ENCODE measurements at places on chromosomes 7 and 10. TPM values are rescaled to one million over a fixed set of nuclear protein-coding genes. Genes with fewer than 3 reads are reported as not detected.
A peak's percentile ranks its signal among the peaks of the same experiment; 100 is the strongest.

Gene NKX1-2
- total RNA-seq: 3.4 TPM

Gene TMEM139
- total RNA-seq: 9.9 TPM

DNA sequence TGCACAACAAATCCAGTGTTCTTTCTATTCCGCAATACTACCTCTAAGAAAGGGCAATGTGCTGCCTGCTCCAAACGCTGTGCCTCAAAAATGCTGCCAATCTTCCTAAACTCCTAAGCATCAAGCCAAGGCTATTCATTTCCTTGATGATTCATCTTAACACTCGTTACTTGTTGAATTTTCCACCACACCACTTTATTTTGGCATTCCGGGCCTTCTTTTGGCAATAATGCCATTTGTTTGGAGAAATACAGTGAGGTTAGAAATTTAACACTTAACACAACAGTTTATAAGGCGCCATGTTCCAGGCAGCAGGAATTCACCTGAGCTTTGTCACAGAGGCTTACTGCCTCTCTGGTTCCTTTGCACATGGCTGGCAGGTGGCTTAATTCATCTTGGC lies 82.6 kb upstream of the ABCB5 start:
- no peak for DNase-seq

- no peak for DNase-seq
These were observed 41.5 kb upstream of the GPR141 start for GRCh38 chr7:37642028-37642540.

GRCh38 chr10:48533951-48534720 lies 70.7 kb downstream of the ARHGAP22 start:
- DNase-seq: no peak

- no peak for DNase-seq
These were observed 294.3 kb downstream of the MAGI2 start for GRCh38 chr7:79159040-79159664.

Gene GIMAP7
- total RNA-seq: 0.25 TPM

Gene FOXP2
- total RNA-seq: 2.5 TPM

GRCh38 chr7:68058014-68058413 lies 1061.4 kb downstream of the TYW1 start:
- DNase-seq: no peak

GRCh38 chr10:86703176-86703575 lies 34.9 kb downstream of the LDB3 start:
- no peak for DNase-seq

GRCh38 chr10:102114861-102115618 lies 5.1 kb downstream of the LDB1 start:
- no peak for DNase-seq

DNA sequence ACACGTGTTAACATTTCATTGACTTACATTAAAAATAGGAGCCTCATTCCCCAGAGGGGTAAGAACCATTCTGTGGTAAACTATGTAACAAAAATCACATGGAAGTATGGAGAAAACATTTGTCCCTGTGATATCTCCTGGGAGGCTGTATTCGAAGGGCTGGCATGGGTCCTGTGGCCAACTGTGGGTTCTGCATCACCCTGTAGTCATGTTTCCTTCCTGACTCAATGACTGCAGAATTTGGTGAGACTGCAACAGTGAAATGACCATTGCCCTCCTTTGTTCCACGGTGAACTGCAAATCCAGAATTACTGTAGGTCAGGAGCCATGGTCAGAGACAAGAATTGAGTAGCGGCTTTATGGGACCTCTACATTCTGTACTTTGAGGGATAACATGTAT lies 3.6 kb upstream of the ZEB1 start:
- DNase-seq: no peak

DNA sequence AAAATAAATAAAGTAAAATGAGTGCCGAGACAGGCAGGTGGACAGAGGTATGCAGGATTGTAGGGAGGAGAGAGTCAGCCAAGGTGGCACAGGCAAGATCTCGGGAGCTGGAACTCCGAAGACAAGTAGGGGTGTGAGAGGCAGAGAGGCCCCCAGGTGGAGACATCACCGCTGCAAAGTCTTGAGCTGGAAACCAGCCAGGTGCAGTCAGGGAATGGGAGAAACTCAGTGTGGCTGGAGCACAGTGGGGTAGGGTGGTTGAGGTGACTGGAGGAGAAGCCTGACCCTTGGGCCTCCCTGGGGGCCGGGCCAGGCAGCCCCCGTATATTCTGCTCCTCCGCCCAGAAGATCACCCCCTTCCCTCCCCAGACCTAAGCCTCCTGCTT lies 4.2 kb downstream of the EPHB4 start:
- DNase-seq: no peak

GRCh38 chr10:71339796-71340589 lies 20.9 kb downstream of the SLC29A3 start:
- DNase-seq: peak; percentile 33

GRCh38 chr10:14200698-14201544 lies 129.8 kb downstream of the FRMD4A start:
- DNase-seq: no peak

- no peak for DNase-seq
These were observed 17.0 kb upstream of the SFRP5 start for GRCh38 chr10:97788552-97789442.

Gene SLC13A4
- 0.30 TPM for total RNA-seq

DNA sequence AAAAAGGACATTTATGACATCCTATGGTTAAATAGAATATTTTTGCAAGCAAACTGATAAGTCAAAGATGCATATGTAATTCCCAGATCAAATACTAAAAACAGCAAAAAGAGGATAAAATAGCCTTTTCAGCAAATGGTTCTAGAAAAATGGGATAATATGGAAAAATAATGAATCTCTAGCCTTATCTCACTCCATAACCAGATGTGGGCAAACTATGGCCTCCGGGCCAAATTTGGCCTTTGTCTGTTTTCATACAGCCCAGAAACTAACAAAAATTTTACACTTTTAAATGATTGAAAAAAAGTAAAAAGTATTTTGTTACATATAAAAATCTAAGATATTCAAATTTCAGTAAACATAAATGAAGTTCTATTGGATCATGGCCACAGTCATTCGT lies 215.4 kb upstream of the PRSS1 start:
- DNase-seq: no peak

DNA sequence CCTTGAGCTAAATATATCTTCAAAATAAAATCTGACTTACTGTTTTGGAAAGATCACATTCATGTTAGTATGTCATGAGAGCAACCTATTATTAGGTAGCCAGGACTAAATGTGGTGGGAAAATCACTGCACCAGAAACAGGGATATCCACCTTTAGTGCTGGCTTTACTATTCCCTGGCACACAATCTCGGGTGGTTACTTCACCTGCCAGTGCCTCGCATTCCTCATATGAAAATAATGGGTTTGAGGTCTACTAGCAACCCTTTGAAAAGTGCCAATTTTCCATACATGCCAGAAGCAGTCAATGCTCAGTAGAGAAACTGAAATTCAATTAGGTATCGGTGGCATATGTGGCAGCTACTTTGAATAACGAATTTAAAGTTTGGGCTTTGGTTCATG lies 36.8 kb downstream of the PTN start:
- no peak for DNase-seq

- DNase-seq: no peak
These were observed 96.9 kb upstream of the FGFR2 start for GRCh38 chr10:121694966-121695643.

Gene PAX4
- not detected for total RNA-seq

DNA sequence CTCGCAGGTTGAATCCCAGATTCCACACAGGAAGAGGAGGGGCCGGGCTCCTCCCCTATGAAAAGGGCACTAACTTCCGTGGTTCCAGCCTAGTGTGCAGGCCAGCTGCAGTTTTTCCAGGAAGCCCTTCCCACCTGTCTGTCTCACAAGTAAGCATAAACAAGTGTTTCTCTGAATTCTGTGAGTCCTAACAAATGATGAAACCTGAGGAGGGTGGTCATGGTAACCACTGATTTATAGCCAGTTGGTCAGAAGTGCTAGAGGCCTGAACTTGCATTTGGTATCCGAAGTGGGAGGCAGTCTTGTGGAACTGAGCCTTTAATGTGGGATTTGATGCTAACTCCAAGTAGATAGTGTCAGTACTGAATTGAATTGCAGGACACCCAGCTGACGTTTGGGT lies 54.7 kb upstream of the STEAP4 start:
- DNase-seq: no peak

Gene SPDYE2B
- not detected for total RNA-seq

DNA sequence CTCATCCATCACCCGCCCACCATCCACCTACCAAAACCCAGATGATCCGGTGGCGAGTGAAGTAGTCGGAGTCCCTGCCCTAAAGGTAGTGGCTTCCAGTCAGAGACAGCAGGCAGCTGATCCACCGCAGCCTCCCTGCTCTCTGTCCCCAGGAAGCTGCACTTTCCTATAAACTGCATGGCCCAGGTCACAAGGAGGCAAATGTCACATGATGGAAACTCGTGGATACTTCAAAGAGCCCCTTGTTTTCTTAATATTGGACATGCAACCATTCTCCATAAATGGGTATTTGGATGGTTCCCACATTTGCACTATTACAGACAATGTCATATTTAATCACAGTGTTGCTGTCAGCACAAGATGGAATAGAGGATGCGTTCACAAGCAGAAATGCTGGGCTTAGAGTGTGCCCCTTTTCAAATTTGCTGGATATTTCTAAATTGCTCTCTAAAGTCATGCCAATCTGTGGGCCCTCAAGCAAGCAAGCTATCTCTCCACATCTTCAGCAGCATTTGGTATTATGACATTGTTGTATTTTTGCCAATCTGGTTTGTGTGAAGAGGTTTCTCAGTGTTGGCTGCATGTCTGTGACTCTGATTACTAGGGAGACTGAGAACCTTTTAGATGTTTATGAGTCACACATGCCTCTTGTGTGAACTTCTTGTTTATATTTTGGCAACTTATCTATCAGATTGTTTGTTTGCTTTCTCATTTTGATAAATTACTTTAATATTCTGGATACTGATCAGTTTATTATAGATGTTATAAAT lies 822.0 kb downstream of the TNS3 start:
- no peak for DNase-seq

DNA sequence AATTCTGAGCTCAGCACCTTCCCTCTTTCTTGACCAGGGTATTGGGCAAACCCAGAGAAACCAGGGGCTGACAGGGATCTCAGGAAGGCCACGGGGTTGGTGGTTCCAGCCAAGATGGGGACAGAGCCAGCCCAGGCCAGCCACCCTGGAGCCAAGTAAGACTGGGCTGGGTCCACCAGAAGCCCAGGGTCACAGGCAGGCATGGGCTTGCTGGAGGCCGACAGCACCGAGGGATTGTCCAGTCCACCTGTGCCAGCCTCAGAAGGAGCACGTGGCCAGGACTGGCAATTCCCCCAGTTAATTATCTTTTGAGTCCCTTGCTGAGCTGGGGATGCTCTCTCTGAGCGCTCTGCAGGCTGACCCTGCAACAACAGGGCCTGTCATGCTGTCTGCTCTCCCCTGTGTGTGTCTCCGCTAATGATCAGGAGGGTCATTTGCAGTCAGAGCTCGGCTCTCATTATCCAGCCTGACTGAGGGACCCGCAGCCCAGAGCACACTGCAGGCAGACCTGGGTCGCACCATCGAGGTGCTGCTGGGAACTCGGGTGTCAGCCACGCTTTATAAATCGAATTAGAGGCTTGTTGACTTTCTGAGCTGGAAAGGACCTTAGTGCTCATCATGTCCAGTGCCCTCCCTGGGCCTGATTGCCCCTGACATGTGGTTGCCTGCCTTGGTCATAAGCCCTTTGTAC lies 69.5 kb upstream of the PPIF start:
- no peak for DNase-seq

- no peak for DNase-seq
These were observed 518.8 kb downstream of the DNAJB6 start for GRCh38 chr7:157855452-157856213.

Gene TLL2
- 1.3 TPM for total RNA-seq

DNA sequence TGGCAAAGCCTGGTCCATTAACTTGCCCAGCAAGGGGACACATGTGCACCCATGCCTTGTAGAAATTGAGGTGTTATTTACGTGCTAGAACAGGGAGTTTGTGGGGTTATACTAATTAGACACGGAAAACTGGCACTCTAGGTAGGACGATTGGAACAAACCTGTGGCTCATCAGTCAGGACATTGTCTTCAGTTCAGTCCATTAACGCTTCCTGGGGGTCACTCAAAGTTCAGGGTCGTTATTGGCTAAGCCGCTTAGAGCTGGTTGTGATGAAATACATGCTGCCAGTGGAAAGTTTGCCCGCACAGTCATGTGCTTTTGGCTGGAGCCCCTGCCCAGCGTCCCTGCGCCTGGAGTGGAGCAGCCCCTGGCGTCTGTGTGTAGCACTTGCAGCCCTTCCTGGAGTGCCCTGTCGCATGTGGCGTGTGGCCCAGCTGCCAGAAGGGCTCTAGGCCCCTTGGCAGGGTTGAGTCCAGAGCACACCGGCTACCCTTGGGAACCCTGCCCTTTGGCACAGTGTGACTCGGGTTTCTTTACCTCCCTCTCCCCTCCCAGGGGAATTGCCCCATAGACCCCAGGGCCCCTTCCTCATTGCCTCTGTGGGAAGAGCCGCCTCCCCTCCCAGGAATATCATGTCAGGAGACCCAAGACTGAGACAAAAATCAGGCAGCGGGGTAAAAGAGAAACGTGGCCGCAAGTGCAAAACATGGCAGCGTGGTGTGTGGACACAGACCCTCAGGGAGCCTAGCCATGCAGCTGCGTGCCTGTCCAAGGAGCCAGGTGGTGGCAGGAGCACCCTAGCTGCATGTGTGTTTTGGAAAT lies 9.8 kb downstream of the ZNF775 start:
- DNase-seq: no peak

DNA sequence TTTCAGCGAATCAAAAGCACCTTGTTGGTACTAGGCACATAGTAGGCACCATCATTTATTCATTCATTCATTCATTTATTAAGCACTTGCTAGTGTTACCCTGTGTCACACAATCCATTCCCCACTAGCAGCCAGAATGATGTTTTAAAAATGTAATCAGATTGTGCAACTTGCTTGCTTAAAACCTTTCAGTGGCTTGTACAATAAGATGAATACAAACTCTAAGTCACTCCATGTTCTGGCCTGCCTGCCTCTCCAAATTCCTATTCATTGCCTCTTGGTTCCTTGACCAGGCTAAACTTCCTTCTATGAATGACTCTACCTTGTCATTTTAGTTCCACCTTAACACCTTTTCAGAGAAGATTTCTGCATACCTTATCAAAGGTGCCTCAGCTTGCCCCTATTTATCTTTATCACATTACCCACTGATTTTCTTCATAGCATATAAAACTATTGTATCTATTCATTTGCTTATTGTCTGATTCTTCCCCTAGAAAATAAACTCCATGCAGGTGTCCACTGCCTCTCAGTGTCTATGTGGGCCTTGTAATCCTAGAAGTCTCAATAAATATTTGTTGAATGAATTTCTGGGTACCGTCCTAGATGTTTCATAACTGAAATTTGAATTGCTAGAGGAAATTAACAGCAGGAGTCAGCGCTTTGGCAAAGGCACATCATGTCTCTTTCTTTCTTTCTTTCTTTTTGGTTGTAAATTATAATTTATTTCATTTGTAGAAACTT lies 169.5 kb downstream of the TMEM26 start:
- no peak for DNase-seq

- no peak for DNase-seq
These were observed 99.2 kb upstream of the LYZL2 start for GRCh38 chr10:30728766-30729165.

Gene TMEM184A
- total RNA-seq: 34.8 TPM
